Lower leg skin (tissue), 4 donors: ENCODE measurements at places on chromosomes 11 and 22.

DNA sequence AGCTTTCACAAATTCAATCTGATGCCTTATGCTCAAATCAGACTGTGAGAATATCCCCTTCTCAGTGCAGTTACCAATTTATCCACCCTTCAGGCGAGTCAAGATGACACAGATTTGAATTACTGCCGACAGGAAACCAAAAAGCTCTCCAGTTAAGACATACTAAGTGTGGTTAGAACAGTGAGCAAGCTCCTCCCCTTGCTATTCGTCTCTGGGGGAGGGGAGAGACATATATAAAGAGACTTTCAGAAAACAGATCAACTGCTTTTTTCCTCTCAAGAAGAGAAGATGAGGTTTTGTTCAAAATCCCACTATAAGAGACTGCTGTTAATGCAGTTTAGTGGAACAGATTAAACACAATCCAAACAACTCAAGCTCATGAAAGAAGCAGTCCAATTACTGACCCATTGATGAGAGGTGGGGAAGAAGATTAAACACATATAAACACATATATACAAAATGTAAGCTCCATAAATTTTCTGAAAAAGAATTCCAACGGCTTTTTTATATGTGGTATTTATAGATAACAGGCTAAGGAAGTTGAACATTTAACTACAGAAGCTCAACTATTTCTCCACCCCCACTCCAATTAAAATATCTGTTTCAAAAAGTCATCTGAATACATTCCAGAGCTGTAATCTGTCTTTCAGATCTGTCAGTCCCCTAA is 102.7 kb downstream of the MRTFA start:
- DNase-seq = no peak

DNA sequence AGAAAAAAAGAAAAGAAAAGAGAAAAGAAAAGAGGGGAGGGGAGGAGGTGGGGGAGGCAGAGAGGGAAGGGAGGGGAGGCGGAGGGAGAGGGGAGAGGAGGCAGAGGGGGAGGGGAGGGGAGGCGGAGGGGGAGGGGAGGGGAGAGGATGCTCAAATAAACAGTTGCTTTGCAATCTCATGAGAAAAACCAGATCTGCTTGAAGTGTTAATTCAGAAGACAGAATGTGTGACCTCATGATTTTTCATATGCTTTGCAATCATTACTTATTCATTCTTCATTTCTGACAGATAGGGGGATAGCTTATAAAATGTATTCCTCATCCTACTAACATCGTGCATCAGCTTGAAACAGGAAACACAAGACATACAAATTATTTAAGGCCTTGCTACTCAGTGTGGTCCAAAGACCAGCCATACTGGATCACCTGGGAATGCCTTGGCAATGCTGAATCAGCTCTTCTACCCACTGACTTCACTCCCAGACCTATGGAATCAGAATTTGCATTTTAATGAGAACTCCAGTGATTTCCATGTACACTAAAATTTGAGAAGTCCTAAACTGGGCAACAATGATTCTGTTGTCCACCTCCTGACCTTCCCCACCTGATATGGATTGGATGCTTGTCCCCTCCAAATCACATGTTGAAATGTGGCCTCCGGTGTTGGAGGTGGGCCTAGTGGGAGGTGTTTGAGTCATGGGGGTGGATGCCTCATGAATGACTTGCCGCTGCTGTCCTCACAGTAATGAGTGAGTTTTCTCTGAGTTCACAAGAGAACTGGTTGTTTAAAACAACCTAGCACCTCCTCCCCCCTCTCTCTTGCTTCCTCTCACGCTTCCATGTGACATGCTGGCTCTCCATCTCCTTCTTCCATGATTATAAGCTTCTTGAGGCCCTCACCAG is 69.2 kb downstream of the CCDC34 start:
- no peak for DNase-seq

DNA sequence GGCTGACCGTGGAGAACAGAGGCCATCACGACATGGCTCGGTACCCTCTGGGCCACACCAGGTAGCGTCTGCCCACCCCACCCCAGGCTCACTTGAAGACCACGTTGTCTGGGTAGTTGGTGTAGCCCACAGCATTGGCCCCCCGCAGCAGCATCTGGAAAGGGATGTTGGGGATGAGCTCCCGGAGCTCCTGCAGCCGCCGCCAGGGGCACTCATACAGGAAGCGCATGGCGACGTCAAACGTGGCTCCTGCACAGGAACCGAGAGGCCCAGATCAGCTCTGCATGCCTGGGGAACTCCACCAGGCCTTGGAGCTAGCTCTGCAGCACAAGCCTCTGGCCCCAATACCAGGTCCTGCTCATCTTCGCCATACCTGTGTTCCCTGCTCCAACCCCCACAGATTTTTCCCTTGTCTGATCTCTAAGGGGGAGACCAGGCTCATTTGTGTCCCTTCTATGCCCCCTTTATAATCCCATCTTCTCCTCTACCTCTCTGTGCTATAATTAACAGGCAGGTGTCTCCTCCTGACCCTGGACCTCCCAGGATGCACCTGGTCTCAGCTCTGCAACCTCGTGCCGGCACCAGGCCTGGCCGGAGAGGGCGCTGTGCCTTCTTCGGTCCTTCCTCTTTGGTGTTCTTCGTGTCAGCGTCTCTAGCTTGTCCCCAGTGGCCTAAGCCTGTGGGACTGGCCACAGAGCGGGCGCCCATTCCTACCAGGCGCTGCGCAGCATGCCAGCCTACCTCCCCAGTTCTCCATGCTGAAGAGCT is 5.0 kb upstream of the LRFN4 start:
- DNase-seq = no peak

DNA sequence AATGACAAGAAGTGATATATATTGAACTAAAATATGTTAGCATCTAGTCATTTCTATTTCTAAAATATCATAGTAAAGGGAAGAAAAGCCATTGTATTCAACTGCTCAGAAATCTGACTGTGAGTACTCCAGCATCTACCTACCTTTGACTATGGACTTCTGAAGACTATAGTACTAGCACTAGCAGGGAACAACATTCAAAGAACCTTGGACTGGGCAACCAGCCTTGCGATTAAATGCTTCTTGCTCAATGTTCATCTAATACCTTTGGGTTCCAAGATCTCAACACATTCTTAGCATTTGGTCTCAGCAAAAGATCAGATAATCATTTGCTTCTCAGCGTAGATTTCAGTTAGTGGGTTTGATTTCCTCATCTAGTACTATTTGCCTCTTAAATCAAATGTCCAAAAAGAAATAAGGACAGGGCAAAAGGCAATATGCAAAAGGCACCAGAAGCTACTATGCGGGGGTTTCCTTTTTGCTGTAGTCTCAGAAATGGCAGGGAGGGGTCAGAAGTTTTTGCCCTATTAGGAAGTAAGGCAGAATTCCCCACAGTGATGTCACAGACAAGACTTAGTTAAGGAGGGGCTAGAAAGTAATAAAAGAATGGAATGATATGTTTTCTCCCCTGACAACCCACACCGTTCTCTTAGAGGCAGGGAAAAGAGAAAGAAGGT is 80.6 kb downstream of the GAB2 start:
- no peak for DNase-seq

DNA sequence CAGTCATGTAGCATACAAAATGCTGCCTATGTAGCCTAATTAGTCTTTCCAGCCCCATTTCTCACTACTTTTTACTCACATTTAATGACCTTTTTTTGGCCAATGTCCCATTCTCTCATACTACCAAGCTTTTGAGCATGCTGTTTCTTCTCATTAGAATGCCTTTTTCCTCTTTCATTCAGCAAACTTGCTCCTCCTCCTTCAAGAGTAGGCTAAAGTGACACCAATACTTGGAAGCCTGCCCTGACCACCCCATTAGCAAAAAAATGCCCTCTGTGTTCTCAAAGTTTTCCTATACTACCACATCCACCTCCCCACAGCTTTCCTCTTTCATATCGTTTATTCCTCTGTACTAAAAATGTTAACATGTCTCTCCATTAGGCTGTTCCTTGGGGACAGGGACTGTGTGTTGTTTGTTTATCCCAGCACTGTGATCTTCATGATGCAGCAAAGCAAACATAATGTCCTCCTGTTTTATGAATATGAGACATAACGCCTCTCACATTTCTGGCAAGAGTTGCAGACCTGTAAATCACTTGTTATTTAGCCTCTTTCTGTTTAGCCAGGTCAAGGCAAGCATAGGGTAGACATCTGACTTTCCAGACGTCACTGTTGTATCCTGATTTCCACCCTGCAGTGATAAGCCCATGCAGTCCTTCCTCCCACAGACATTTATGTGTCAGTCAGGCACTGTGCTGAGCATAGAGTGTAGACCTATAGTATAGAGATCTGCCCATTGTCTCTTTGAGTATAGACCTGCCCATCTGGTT is 62.0 kb upstream of the UCP3 start:
- DNase-seq = no peak

DNA sequence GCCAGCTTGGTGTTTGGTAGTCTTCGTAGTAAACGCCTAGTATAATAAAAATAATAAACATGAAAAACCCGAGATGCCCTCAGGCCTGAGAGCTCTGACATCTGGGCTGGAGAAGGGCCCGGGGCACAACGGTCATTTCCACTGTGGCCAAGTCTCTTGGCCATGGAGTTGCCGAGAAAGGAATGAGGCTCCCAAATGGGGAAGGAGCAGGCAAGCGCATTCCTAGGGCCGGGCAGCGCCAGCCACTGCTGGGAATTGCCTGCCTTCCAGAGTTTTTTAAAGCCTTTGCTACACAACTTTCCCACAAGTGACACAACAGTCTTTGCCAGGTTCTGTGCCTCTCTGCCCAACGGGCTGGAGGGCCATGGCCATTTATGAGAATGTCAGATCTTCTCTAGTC is 103.4 kb downstream of the NAV2 start:
- DNase-seq = no peak

DNA sequence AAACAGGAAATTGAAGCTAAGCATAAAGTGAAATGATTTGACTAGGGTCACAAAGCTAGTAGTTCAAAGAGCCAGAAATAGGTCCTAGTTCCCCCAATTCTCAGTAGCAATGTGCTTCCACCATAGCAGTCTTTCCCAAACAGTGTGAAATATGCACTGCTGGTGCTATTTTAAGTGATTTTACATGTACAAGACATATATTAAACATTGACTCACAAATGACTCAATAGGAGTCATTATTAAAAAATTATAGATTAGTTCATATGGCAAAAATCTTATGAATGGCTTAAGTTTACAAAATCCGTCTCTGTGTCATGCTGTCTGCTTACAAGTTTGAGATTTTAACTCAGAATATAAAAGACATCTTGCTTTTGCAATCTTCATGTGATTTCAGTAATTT is 21.4 kb downstream of the KIF18A start:
- no peak for DNase-seq

DNA sequence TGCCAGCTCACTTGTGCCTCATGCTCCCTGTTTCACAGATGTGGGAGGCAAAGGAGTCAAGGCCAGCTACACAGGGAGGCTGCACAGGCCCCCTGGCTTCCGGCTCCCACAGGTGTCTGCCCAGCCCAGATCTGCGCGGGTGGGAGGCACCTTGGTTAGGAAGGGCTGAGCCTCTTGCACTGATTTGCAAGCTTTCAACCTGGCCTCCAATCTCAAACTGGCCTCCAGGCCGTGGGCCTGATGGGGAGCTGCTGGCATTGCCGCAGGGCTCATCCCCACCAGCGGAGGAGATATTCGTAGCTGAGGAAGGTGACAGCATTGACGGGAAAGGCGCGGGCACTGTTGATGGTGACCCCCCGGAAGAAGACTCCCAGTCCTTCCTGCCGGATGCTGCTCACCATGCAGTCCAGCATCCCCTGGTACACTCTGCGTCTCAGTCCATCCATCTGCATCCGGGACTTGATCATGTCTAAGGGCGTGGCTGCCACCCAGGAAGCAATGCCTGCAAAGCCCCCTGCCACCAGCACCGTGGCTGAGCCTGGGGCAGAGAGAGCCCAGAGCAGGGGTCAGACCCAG is 6.2 kb downstream of the SLC25A45 start:
- no peak for DNase-seq

GRCh38 chr11:66314186-66314501 is 2.7 kb downstream of the CD248 start:
- no peak for DNase-seq

DNA sequence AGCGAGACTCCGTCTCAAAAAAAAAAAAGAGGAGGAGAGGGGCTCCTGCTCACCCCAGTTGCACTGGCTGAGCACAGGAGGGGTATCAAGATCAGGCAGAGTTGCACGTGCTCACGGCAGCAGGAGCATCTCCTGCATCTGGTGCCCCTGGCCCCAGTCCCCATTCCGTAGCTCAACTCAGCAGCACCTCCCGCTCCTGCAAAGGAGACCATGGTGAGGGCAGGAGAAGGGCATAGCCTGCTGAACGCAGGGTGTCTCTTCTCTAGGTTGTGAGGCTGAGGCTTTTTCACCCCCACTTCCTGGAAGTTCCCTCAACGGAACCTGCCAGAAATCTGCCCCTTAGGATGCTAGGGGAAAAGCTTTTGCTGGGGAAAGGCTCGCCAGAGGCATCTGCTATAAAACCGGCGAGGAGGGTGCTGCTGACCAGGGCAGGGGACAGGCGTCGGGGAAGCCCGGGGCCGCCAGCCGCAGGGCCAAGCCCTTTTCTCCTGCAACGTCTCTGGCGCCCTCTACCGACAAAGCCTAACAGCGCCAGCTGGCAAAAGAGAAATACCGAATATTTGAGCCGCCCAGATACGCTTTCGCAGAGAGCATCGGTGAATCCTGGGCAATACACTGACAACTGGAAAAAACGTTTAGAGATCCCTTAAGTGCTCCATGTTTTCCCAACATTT is 1.0 kb upstream of the PPP6R2 start:
- DNase-seq = peak; percentile 97

GRCh38 chr11:105156231-105156630 is 16.7 kb upstream of the CARD18 start:
- DNase-seq = no peak

- no peak for DNase-seq
Observed at GRCh38 chr11:104169091-104169490, 5.1 kb upstream of the PDGFD start.

GRCh38 chr11:103547024-103547423 is 437.8 kb downstream of the DYNC2H1 start:
- no peak for DNase-seq

GRCh38 chr11:94077552-94078293 is 50.9 kb upstream of the PANX1 start:
- no peak for DNase-seq

DNA sequence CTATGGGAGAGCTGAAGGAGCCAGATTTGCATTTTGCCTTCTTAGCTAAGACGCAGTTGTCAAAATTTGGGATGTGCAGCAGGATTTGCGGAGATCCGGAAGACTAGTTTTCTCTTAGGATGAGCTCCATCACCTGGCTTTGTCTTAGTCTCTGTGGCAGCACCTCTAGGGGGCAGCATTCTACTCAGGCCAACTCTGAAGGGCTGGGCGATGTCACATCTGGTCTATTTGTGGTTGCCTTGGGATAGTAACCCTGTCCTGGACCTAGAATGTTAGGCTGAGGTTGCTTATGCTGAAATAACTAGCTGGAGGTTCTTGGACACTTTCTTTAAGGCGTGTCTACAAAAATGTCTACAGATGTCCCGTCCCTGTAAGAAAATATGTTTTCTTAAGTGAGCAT is 116.2 kb downstream of the FAT3 start:
- no peak for DNase-seq
